ENCODE measurements at places on chromosomes 3 and 15.

GRCh38 chr3:172869368-172869771 lies 118.8 kb downstream of the ECT2 start:
- DNase-seq, result no peak

GRCh38 chr3:140717921-140718320 lies 40.1 kb downstream of the TRIM42 start:
- DNase-seq, result no peak

DNA sequence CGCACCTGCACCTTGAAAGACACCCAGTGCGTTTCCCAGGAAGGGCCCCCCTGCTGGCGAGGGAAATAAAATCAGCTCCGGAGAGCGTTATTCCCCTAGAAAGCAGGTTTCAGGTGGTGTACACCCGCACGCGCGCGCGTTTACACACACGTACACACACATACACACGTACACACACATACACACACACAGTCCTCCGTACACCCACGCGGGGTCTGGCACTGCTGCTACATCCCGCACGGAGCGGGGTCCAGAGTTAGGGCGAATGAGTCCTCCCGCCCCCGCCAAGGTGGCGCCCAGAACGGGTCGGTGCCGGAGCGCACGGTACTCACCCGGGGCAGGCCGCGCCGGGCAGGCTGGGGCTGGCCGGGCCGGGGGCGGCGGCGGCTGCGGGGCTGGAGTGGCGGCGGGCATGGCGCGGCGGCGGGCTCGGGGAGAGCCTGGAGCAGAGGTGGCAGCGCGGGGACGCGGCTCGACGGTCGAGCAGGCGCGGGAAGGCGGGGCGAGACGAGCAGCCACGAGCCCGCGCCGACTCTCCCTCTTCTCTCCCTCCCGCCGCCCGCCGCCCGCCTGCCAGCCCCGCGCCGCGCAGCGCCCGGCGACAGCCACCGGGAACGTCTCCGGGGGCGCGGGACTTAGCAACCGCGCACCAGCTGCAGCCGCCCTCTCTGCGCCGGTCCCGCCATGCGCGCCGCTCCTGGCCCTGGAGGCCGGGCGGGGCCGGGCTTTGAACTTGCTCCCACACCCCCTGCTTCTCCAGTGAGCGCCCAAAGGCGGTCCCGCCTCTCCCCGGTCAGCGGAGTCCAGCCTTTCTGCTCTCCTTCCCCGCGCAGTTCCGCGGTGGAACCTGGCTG lies at the start of gene DCLK3:
Gene DCLK3, minus strand, starts transcription at position 704 of the 854 bp plus-strand sequence. Its CDS starts 290 bp downstream, at position 414.
- peak; percentile 6 for DNase-seq

GRCh38 chr3:182142928-182143327 lies 431.2 kb downstream of the SOX2 start:
- DNase-seq, result no peak

GRCh38 chr15:54017251-54017650 lies 39.0 kb downstream of the UNC13C start:
- DNase-seq, result no peak

GRCh38 chr3:73576999-73577461 lies 47.7 kb downstream of the PDZRN3 start:
- DNase-seq, result no peak

GRCh38 chr3:107850681-107851080 lies 240.2 kb downstream of the CD47 start:
- no peak for DNase-seq

GRCh38 chr3:191176038-191176785 lies 22.8 kb upstream of the OSTN start:
- DNase-seq, result no peak

- DNase-seq, result no peak
Observed at GRCh38 chr15:51139091-51139490, 44.4 kb upstream of the TNFAIP8L3 start.
